RPMI8226 (cell line): ENCODE measurements at places on chromosomes 7 and 10.
A peak's percentile ranks its signal among the peaks of the same experiment; 100 is the strongest.

GRCh38 chr7:19900118-19900517 lies 126.7 kb upstream of the TMEM196 start:
- DNase-seq = no peak

- DNase-seq = peak; percentile 51
Observed at GRCh38 chr7:76225379-76225778, 23.7 kb downstream of the SRRM3 start.

DNA sequence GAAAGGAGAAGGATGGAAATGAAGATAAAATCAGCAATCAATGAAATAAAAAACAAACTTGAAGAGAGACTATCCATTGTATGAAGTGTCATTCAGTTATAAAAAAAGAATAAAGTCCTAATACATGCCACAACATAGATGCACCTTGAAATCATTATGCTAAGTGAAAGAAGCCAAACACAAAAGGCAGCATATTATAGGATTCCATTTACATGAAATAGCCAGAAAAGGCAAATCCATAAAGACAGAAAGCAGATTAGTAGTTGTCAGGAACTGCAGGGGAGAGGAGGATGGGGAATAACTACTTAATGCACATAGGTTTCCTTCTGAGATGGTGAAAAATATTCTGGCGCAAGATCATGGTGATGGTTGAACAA lies 6.6 kb upstream of the PON1 start:
- DNase-seq = no peak

- no peak for DNase-seq
Observed at GRCh38 chr10:4296161-4296560, 511.2 kb upstream of the KLF6 start.

DNA sequence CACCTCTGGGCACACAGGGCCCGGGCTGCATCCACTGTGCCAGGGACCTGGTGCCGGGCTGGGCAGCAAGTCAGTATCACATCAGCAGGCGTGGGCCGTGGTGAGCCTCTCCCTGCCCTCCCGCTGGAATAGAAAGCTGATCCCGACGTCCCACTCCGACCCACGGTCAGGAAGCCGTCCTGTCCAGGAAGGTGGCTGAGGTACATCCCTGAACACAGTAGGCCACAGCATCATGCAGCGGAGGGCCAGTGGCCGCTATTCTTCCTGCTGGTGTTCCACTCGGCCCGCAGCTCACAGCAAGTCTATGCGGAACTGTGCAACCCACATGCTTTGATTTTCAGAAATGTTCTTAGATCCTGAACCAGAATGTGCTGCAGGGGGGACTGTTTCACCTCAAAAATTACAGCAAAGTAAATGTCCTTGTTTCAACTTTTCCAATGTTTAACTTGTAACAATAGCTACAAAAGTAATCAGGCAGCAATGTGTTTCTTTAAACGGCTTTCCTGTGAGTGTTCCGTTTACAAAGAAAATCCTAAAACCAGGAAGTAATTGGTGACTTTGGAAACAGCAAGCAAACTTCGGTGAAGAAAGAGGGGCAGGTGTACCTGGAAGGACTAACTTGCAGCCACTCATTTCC lies 676 bp upstream of the GPR146 start:
- DNase-seq = no peak

GRCh38 chr10:4344492-4344994 lies 481.5 kb upstream of the AKR1E2 start:
- DNase-seq = no peak

- no peak for DNase-seq
Observed at GRCh38 chr10:89342206-89342958, 14.6 kb downstream of the IFIT3 start.

GRCh38 chr7:49791088-49791741 lies 17.8 kb downstream of the VWC2 start:
- DNase-seq = peak; percentile 33

GRCh38 chr10:131936736-131937135 lies 35.9 kb downstream of the PPP2R2D start:
- no peak for DNase-seq

DNA sequence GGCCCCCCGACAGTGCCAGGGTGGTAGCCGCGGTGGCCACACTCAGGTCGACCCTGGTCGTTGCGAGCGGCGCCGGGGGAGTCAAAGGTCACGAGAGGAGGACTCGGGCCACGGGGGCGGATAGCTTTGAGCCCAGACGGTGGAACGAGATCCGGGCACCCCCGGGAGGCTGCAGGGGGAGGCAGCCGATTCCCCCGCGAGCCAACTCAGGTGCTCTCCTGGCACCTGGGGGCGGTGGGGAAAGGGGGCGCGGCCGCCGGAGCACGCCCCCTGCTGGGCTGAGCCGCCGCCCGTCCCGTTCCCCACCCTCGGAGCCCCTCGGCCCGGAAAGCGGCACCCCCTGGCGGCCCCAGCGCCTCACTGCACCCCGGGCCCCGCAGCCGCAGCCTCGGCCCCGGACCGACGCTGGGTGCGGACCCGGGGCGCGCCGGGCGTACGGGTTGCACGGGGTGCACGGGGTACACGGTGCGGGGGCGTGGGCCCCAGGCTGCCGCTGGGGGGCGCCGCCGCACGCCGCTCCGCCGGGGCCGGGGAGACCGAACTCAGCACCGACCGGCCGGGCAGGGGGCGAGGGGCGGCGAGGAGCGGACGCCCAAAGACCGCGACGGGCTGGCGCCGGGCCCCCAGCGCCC lies 521 bp upstream of the NYAP1 start:
- DNase-seq = peak; percentile 82

DNA sequence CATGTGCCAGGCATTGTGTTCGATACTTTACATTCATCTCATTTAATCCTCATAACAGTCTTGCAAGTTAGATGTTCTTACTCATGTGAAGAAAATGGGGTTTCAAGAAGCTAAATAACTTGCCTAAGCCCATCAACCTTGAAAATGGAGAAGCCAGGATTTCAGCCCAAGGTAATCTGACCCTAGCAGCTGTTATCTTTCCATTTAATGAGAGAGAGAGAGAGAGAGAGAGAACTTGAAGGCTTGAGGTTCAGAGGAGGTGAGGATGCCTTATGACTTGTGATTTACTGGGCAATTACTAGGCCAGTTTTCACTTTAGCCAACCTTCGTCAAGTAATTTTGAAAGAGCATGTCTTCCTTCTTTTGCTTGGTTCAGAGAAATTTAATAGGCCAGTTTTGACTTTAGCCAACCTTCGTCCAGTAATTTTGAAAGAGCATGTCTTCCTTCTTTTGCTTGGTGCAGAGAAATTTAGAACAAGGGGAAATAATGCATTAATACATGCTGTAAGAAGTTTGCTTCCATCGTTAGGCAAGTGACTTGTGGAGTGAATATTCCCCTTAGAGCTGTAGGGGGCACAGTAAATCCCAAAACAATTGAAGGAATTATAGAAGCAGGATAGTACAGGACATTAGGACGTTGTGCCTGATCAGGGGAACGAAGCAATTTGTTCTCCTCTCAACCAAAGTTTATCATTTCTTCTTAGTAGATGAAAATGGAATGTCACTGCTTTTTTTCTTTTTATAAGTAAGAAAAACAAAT lies 143.0 kb upstream of the BMPER start:
- DNase-seq = no peak

GRCh38 chr7:44238116-44238695 lies 37.4 kb downstream of the YKT6 start:
- no peak for DNase-seq

DNA sequence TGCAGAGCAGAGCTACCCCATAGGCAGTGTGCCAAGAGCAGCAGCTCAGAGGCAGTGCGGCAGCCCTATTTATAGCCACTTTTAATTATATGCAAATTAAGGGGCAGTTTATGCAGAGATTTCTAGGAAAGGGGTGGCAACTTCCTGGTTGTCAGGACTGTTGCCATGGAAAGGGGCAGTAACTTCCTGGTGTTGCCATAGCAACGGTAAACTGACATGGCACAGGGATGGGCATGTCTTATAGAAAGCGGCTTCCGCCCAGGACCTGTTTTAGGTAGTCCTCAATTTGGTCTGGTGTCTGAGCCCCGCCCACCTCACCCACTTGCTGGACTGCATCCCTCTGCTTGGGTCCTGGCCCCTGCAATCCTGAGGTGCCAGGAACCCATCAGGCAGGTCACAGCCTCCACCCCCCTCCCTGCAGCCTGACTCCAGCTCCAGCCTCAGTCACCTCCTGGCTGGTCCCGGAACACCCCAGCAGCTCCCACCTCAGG lies 115.8 kb downstream of the TMEM130 start:
- DNase-seq = peak; percentile 42

DNA sequence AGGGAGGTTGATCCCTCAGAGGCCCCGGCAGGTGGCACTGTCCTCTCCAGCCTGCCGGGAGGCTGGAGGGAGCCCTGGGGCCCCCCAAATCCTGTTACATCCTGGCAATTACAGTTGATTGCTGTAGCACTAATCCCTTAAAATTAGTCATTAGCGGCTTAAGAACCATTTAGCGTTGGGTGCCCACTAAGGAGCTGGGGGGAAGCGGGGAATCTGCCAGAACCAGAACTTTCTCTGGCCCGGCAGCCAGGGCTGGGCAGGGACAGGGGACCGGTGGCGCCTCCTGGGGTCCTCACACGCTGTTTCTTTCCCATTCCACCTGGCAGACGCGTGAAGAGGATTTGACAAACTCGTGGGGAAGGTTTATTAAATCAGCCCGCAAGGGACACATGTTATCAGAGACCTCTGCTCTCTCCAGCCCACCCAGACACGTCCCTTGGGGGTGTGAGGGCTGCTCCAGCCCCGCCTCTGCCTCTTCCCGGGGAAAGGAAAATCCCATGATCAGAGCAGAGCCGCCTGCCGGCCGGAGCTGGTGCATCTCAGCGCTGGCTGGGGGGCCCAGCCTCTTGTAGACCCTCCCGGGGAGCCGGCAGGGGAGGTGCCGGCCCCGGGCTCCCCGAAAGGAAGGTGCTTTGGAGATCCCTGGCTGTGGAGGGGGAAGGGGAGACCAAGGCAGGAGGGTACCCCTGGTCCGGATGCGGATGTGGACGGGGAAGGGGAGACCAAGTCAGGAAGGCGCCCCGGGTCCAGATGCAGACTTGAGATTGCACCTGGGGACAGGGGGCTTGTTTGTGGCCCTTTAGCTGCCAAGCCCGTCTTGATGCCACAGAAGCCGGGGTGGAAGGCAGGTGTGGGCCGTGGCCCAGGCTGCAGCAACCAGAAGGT lies 142.7 kb downstream of the ELFN1 start:
- DNase-seq = peak; percentile 30

GRCh38 chr7:133431134-133431724 lies 178.4 kb downstream of the EXOC4 start:
- no peak for DNase-seq

GRCh38 chr7:5422396-5423305 lies 983 bp downstream of the TNRC18 start:
- DNase-seq = peak; percentile 47

DNA sequence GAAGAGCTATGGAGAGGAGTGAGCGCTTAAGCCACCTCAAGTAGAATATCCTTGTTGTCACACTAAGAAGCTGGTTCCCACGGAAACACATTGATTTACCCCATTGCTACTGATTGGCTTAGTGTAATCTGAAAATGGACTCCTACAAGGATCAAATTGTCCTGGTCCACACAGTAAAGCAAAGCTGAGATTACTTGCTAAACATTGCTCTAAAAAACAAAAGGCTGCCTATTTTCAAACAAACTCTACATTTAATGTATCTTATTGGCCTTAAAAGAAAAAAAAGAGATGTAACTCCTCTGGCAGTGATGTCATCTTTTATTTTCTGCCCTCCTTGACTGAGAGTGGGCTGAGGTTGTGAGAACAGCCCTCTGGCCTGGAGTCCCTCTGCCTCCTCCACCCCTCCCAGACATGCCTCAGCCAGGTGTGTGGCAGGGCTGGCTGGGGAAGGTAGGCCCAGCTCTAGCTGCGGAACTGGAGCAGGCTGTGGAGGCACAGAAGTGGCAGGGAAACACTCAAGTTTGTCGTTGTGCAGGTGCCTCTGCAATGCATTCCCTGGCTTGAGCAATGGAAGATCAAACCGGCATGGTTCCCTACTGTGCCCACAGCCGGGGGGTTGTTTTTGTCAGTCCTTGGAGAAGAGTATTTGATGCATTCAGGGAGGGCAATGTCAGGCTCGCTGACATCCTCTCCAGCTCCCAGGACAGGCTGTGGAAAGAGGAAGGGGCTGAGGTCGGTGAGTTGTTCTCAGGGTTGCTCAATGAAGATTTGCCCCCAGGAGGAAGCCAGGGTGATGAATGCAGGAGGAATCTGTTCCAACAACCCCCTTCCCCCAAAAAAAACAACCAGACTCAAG lies 9.1 kb downstream of the KLF6 start:
- DNase-seq = no peak

- DNase-seq = no peak
Observed at GRCh38 chr7:1894313-1894900, 224.3 kb downstream of the ELFN1 start.
